Activated naive CD4-positive, alpha-beta T cell (primary cell): ENCODE measurements at places on chromosomes 5 and 9.
A peak's percentile ranks its signal among the peaks of the same experiment; 100 is the strongest.

DNA sequence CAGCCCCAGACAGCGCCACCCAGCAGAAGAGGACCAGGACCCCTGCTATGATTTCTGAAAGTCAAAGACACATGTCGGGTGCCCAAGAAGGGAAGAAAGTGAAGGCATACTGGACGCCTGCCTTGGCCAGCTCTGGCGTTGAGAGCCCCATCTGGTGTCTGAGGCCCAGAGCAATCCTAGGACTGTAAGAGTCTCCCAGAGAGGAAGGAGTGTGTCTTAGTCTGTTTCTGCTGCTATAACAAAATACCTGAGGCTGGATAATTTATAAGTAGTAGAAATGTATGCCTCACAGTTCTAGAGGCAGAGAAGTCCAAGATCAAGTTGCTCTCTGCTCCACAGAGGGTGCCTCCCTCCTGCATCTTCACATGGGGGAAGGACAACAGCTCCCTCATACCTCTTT lies 10.8 kb downstream of the RASGEF1C start:
- no peak for DNase-seq

- peak; percentile 58 for DNase-seq
Measured at GRCh38 chr9:135990468-135991429, 29.6 kb upstream of the UBAC1 start.

DNA sequence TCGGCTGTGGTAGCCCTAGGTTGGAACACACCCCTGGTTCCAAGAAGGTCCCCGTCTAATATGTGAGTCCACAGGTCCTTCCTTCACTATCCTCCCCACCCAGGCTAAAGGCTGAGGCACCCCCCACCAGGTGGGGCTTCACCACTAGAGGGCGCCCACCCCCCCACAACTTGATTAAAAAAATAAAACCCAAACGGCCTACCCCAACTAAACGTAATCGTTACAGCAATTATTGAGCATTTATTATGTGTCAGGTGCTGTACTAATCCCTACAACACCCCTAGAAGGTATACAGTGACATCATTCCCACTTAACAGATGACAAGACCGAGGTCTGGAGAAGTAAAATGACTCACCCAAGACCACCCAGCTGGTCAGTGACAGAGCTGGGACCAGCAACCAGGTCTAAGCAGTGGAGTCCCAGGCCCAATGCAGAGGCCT lies 65.0 kb downstream of the FGF18 start:
- DNase-seq: peak; percentile 29

- no peak for DNase-seq
Measured at GRCh38 chr9:109411069-109411761, 86.9 kb downstream of the PTPN3 start.

- DNase-seq: no peak
Measured at GRCh38 chr5:85266692-85267091, 882.0 kb upstream of the EDIL3 start.

DNA sequence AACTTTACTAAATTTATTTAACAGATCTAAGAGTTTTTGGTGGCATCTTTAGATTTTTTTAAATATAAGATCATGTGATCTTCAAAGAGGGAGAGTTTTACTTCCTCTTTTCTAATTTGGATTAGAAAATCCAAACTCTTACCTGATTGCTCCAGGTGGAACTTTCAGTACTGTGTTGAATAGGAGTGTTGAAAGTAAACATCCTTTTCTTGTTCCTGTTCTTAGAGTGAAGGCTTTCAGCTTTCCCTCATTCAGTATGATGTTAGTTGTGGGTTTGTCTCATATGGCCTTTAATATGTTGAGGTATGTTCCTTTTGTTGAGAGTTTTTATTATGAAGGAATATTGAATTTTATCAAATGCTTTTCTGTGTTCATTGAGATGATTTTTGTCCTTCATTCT lies 650.0 kb upstream of the SGCD start:
- DNase-seq: no peak

GRCh38 chr5:107373549-107374263 lies 297.0 kb downstream of the EFNA5 start:
- DNase-seq: no peak
